ENCODE measurements at places on chromosomes 13 and 19.

- no peak for DNase-seq
Observed at GRCh38 chr19:50663482-50663790, 14.2 kb downstream of the C19orf81 start.

- DNase-seq: no peak
Observed at GRCh38 chr19:33814181-33815165, 17.8 kb downstream of the KCTD15 start.

- DNase-seq: no peak
Observed at GRCh38 chr13:44972956-44973581, 16.2 kb downstream of the NUFIP1 start.

- DNase-seq: no peak
Observed at GRCh38 chr19:7633698-7634097, at the start of gene PCP2. Gene PCP2 (minus strand): TSS chr19:7633719. CDS start chr19:7633457, 262 bp downstream.

- no peak for DNase-seq
Observed at GRCh38 chr19:47693489-47693888, 19.7 kb upstream of the EHD2 start.

DNA sequence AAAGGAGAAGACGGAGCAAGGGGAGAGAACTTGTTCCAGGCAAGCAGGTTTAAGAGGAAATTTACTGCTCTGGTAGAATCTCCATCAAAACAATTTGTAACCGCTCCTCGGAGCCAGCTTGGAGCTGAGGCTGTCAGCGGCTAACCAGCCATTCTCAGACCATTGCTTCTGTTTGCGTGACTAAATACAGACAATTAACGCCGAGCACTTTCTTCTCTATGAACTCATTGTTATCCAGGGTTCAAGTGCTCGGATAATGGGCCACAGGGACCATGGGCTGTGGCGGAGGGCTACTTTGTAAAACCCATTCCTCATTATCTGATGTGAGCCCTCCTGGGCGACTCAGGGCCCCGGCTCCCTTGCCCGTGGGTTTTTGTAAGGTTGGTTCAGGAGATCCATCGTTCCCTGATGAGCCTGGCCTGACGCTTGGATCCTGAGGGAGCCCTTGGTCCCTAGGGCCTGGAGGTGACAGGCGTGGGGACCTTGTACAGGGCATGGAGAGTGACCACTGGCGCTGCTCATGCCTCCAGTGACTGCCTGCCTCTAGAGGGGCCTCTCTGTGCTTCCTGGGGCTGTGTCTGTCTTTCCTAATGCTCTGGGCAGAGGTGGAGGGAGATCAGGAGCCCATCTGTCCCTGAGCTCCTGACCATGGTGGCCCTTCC, 61.5 kb upstream of the ZNF536 start:
- DNase-seq: no peak

Measured in iPS DF 6.9 (cell line).